Stimulated activated CD4-positive, alpha-beta T cell treated with anti-CD3 and anti-CD28 coated beads, Interleukin-1b, Interleukin-23, amount 100 ng/mL, for 24 hours (primary cell): ENCODE measurements at places on chromosomes 5 and 9.

DNA sequence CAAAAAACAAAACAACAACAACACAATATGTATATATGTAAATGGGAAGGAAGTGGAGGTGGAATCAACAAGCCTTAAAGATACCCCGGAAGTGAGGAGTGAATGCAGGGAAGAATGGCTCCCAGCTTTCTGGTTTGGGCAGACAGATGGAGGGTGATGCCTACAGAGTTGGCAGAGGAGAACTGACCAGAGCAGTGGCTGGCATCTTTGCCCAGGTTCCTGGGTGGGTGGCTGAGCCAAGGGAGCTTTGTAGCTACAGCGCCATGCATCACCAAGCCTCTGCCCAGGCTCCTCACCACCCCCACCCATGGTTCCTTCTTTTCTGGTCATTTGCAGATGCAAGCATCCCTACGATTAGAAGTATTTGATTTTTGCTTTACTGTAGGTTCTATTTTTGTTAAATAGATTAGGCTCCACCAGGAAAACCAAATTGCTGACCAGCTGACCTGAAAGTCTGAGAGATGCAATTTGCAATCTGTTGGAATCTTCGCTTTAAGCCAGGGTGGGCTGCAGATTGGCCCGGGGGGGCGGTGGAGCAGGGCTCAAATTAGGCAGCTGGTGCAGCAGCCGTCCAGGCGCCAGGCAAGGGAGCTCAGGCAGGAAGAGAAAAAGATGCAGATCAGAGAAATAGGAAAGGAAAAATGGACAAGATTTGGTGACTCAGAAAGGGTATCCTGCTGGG lies 163.3 kb upstream of the TBC1D2 start:
- no peak for DNase-seq

GRCh38 chr9:100070104-100071041 lies 28.4 kb downstream of the ERP44 start:
- DNase-seq: no peak

GRCh38 chr9:1261266-1261665 lies 211.1 kb downstream of the DMRT2 start:
- DNase-seq: no peak

- DNase-seq: no peak
Measured at GRCh38 chr5:10400411-10400810, 41.3 kb upstream of the ROPN1L start.

GRCh38 chr9:137077010-137077747 lies at the start of gene UAP1L1:
Gene UAP1L1, plus strand, starts transcription at chr9:137077517. Its CDS starts 16 bp downstream, at chr9:137077533.
- no peak for DNase-seq

DNA sequence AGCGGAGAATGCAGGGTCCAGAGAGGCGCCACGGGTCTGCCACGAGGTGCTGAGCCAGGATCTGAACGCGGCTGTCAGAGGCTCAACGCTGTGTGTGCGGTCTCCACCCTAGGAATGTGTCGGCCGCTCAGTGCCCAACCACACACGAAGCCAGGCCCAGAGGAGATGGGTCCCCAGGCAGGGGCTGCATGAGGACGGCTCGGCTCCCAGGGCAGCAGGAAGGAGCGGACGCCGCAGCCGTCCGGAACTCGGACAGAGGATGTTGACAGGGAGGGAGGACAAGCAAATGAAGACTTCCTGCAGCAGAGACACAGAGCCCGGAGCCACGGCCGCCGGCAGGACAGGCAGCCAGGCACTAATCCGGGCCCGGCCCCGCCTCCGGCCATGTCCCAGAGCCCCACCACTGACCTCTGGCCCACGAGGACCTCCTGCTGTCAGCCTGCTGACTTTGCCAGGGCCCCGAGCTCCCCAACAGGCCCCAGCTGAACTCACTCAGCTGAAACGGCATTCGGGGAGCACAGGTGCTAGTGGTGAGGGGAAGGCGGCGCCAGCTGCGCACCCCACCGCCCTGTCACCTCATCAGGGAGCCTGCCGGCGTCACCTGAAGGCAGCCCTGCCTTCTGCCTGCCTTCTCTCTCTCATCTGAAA lies 12.7 kb downstream of the VAV2 start:
- DNase-seq: no peak

GRCh38 chr5:132019857-132020555 lies 8.5 kb upstream of the ACSL6 start:
- peak; percentile 65 for DNase-seq

GRCh38 chr9:6096821-6097220 lies 81.4 kb upstream of the RANBP6 start:
- no peak for DNase-seq

DNA sequence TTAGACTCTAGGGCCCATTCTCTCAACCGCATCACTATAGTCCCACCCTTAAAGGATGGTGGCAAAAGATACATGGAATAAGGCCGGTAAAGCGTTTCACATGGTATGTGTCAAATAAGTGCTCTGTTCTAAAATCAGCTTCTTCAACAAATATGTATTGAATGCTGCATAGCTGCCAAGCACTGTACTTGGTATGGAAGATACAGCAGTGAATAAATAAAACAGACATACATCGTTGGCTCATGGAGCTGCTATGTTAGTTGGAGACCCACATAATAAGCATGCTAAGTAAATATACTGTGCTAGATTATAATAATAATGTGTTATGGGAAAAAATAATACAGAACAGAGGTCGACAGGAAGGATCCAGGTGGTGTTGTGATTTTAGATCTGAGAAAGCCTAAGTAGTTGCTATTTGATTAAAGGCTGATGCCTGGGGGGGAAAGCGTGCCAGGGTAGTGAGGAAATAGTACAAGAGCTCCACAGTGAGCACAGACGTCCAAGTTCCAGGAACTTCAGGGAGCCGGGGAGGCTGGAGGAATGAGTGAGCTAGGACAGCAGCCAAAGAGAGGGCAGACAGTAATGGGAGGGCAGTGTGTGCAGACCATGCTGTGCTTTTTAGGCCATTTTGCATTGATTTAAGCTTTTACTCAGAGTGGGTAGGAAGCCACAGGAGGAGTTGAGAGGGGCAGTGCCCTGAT lies 93.7 kb downstream of the JAKMIP2 start:
- DNase-seq: no peak

DNA sequence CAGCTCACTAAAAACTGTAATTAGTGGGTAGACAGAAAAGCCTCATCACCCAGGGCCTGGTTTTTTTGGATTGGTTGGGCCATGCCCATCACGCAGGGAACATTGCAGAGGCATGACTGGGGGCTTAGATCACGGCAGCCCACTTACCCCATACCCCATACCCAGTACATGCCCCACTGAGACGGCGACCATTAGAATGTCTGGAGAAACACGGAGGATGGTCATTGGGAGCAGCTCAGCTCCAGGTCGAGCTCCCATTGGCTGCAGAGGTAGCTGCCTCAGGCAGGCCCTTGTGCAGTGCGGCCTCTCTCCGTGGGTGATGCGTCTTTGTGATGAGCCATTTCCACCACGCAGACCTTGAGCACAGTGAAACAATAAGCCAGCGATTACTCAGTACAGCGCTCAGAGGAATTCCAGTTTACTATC lies 204.0 kb downstream of the GADD45G start:
- DNase-seq: no peak

DNA sequence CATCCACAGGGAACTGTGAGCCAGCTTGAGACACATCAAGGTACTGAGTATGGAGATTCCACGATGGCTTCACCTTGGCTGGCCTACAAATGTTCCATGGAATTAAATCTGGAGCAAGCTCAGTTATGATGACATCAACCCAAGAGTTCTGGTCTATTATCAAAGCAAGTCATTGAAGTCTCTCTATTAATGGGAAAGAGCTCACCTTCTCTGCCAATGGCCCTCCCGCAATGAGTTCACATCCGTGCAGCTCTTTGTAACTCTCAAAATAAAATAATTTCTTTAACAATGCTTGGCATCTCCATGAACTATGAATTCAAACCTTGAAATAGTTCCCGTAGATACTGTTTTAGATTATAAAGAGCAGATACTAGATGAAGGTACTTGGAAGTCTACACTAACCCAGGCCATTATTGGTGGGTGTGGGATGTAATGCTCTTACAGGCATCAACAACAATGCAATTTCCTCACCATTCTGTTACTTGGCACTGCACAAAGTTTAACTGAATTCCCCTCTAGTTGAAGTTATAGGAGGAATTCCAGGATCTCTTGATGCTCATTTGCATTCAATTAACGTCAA lies 55.4 kb downstream of the ZNF474 start:
- no peak for DNase-seq

- no peak for DNase-seq
Measured at GRCh38 chr9:91199739-91200497, 161.8 kb downstream of the AUH start.

GRCh38 chr5:120447706-120448239 lies 16.3 kb upstream of the PRR16 start:
- no peak for DNase-seq

DNA sequence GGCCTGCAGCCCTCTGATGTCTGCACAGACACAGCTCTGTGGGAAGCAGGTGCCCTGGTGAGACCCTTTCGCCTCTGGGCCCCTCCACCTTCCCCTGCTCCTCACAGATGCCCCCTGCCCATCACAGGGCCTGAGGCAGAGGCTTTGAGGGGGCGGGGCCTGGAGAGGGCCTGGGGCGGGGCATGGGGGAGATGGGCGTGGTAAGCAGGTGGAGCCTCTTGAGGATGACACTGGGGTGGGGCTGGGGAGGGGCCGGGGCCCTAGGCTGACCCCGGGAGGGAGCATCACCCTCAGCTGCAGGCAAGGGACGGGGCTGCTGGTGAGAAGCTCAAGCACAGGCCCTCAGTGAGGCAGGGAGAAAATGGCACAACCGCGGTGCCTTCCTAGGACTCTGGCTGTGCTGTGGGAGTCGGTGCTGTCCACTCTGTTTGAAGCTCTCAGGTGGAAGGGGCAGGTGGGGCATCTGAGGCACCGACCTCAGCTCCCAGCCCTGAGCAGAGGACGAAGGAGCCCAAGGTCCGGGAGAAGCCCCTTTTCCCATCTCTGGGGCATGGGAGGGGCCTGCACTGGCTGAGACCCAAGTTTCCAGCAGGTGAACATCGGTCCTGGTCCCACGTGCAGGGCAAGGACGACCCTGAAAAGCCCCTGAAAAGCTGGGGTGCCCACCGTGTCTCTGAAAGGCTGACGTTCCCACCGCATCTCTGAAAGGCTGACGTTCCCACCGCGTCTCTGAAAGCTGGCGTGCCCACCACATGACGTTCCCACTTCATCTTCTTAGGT lies 17.5 kb upstream of the SLC9A3 start:
- DNase-seq: no peak

DNA sequence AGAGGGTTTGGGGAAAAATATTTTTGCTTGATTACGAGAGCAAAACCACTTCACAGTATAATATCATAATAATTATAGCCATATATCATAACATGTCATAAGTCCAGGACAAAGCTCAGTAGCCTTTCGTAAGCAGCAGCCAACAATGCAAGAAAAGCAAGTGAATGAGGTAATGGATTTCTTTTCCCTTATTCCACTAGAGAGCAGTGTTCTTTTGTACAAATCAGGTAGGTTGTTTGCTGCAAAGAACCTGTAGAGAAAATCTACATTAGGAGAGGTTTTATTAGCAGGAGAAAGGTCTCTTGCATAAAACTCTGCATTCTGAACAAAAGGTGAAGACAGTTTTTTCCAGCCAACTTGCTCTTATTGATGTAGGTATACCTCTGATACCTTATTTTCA lies 1033.4 kb downstream of the TLE4 start:
- DNase-seq: no peak

DNA sequence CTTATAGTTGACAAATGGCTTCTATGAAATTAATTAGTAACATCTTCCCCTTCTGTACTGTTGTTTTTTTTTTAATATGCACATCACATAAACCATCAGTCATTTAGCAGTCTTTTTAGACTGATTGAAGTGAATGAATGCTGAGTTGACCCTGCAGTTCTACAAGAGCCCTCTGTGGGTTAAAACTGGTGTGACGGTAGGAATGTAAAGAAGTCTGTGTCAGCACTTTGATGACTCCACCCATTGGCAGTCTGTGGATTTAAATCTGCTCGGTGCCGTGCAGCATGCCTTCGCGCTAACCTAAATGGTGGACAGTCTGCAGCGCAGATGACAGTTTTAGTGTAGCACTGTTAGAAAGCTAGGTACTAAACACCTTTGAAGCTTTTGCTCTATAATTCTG lies 3.1 kb downstream of the GTF3C4 start:
- no peak for DNase-seq

- DNase-seq: no peak
Measured at GRCh38 chr5:109354761-109355160, 55.0 kb downstream of the PJA2 start.

DNA sequence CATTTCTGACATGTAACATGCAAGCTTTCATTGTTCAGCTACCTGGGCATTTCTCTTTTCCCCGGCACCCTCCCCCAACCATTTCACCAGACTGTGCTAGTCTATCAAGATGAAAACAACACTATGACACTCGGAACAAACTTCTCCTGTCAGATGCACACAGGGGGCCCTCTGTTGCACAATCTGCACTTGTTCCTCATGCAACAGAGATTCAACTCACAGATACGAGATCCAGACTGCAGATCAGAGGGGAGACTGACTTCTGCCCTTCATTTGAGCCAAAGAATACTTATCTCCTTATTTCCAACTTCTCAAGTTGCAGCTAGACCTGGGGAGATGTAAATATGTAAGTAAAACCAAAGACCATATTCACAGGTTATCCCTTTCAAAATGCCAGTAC lies 15.7 kb upstream of the FST start:
- DNase-seq: no peak

- DNase-seq: no peak
Measured at GRCh38 chr5:95949810-95950209, 11.8 kb downstream of the ELL2 start.

DNA sequence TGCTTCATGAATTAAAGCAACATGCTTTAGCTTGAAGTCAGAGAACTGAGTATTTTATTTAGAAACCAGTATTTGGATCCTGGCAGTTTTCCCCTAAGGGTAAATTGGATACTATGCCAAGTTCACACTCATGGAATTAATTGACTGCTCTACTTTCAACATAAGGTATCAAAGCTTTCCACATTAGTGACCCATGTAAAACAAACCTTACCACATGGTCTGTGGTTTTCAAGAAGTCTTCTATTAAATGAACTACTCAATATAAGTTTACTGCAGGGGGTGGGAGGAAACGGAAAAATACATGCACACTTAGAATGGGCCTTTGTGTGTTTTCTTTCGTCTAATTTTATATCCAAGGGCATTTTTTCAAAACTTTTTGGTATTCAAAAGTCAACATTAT lies 232.0 kb upstream of the FBXL7 start:
- DNase-seq: no peak

DNA sequence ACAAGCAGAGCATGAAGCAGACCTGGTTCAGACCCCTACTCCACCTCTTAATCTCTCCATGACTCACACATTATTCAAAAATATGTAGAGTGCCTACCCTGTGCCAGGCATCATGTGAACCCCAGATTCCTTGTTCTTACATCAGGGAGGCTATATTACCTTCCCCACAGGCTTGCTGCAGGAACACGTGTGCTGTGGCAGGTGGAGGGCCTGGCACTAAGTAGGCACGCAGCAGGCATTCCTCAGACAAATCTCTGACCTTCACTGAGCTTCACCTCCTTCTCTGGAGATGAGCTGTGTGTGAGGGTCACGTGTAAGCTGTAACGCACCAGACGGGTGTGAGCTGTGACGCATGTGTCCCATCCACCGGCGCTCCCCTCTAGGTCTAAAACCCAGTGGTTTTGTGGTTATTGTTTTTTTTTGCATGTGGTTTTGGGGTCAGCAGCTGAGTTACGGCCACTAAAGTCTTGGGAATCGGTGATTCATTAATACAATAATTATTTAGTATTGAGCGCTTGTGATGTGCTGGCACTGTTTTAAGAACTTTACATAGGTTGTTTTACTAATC lies 30.3 kb downstream of the ANGPTL2 start:
- no peak for DNase-seq

GRCh38 chr5:147666419-147666818 lies 116.1 kb downstream of the JAKMIP2 start:
- no peak for DNase-seq

GRCh38 chr9:36625006-36625615 lies 52.4 kb downstream of the MELK start:
- DNase-seq: no peak
